ENCODE measurements at places on chromosomes 4 and X.

DNA sequence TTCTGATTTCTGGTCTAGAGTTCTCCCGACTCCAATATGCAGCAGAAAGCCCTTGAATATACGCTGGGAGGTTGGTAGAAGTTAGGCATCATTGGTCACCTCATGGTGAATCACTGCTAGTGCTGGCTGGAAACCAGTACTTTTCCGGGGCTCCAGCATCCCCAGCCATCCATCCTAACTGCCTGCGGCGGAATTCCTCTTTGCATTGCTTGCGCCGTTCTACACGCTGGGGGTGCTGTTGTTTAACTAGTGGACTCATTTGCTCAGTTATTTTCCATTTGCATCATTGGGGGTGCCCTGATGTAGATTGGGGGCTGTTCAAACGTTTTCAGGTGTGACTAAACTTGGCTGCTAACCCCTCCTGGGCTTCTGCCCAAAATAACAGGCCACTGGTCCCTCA is 23.3 kb upstream of the GPR50 start:
- no peak for DNase-seq

DNA sequence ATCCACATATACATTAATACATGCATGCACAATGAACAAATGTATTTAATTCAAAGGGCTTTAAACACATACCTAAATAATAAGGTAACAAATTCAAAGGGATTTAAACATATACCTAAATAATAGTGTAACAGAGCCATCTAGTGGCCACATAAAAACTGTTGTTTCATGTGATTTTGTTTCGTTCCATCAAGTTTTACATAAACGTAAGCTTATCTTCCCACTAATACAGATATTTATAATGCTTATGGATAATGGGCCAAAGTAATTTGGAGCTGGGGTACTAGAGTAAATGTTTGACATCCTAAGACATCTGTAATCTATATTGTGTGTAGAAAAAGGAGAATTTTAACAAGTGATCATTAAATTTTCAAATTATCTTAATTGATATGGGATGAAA is 82.3 kb downstream of the PRSS12 start:
- DNase-seq: no peak

DNA sequence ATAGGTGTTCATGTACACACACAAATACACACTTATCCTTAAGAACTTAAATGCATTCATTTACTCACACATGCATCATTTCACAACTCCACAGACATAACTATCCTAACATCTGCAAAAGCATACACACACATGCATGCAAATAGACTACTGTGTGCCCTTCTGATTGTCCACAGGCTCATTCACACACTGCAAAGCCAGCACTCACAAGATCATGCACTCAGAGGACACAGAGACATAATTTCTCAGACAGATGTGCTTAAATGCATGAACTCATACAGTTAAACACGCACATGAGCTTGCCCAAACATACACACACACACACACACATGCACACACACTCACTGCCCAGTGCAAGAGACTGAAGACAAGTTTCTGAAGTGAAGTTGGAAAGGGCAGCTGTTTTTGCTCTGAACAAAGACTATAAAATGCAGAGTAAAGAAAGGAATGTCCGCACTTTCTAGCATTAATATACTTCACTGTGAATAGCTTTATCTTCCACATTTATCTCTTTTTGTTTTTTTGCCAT is 1018.0 kb upstream of the HS3ST1 start:
- DNase-seq: no peak

DNA sequence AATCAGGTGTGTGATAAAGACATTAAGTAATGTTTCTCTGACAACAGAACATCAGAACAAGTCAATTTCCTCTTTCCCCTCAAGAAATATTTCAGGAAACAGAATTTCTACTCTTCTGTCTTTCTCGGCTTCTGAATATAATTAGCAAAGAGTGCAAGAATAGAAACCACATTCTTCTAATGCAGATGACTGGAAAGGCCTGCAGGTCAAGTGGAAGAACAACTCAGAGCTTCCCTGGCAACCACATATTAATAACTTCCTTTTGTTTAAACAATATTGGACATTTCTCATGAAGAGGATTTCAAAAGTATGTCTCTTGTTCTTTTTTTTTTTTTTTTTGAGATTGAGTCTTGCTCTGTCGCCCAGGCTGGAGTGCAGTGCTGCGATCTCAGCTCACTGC is 225.5 kb downstream of the PARM1 start:
- DNase-seq: no peak

- DNase-seq: no peak
These were observed 108.0 kb upstream of the USP38 start for GRCh38 chr4:143076723-143077122.

GRCh38 chrX:69493193-69493592 is 10.9 kb upstream of the NALF2 start:
- no peak for DNase-seq

Data from left ventricle myocardium superior (tissue), 1 donor.